ENCODE measurements at places on chromosomes 16 and 17.
A peak's percentile ranks its signal among the peaks of the same experiment; 100 is the strongest.

- no peak for DNase-seq
Measured at GRCh38 chr16:90053902-90054500, 23.1 kb downstream of the PRDM7 start.

- no peak for DNase-seq
Measured at GRCh38 chr16:9318764-9319163, 227.3 kb downstream of the HAPSTR1 start.

DNA sequence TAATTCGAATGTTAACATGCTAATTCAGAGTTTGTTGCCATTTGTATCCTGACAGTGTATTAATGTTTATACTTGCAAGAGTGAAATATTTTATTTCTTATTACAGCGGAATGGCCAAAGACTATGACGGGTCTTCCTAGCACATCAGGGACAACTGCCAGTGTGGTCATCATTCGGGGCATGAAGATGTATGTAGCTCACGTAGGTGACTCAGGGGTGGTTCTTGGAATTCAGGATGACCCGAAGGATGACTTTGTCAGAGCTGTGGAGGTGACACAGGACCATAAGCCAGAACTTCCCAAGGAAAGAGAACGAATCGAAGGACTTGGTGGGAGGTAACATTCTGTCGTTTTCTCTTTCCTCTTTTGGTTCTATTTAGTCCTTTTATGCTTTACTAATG, 23.4 kb downstream of the PPM1D start:
- DNase-seq = no peak

GRCh38 chr17:49545806-49546545, 29.7 kb upstream of the NXPH3 start:
- DNase-seq = no peak

DNA sequence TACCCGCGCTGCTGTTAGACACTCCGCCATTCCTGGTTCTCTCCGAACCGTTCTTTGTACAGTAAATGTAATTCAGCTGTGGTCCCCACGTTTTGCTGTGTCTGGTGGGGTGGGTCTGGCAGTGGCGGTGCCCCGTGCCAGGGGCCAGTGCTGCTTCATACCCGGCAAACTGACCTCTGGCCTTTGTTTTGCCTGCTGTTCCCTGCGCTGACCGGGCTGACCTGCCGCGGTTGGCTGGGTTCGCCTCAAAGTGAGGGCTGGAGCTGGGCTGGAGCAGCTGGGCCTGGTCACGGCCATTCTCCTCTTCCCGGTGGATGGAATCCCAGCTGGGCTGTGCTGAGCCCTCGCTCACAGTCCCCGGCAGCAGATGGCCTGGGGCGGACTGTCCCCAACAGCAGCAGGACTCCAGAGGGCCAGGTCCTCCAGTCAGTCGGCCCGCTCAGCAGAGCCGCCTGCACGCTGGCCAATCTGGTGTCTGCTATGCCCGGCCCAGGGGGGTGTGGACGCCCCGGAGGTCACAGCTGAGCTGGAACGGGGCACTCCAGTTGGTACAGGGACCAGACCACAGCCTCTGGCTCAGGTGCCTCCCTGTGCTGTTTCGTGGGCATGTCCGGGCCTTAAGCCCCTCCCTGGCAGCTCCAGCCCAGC, 1.5 kb upstream of the WFIKKN1 start:
- no peak for DNase-seq

- DNase-seq = peak; percentile 45
Measured at GRCh38 chr17:19410875-19411620, at the start of gene RNF112. Gene RNF112 (plus strand): TSS chr17:19411232. CDS start chr17:19411409, 177 bp downstream.

GRCh38 chr17:40675905-40676304, 10.9 kb upstream of the KRT222 start:
- DNase-seq = no peak

DNA sequence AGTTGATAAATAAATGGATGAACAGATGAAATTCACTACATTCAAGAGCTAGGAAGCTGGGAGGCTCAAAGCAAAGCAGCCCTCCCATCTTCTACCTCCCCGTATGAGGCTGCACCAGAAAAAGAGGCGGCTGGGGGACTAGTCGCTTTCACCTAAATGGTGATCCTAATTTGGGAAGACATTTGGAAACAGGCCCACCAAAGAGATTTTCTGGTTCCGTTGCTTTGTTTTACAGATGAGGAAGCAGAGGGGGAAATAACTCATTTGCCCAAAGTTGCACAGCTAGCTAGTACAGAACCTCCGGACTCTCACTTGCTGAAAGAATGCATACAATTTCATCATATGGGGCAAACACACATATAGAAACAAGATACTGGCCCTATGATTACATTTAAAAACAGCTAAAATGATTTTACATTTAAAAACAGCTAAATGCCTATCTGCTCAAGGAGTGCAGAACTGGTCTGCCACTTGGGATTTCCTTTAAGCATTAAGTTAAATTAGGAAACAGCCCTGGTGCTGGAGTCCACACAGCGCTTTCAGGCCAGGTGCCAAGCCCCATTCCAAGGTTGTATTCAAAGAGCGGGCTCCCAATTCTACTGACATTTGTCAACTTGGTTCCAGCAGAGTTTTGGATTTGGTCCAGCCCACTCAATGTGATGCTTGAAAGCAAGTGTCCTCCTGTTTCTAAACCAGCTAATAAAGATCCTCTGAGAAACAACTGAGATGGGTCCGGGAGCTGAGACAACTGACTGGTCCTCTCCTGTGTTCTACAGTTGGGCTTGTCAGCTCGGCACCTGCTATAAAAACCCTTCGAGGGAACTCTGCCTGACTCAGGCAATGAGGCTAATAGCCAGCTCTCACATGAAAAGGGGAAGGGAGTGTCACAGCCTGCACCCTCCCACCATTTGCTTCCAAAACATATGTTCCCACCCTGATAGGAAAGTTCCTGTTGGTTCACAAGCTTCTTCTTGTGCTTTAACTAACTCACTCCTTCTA, 11.7 kb downstream of the ERN1 start:
- DNase-seq = no peak

- peak; percentile 84 for DNase-seq
Measured at GRCh38 chr16:85569615-85570212, 43.4 kb upstream of the GSE1 start.

- no peak for DNase-seq
Measured at GRCh38 chr17:77405867-77406732, 265.3 kb downstream of the SEC14L1 start.

DNA sequence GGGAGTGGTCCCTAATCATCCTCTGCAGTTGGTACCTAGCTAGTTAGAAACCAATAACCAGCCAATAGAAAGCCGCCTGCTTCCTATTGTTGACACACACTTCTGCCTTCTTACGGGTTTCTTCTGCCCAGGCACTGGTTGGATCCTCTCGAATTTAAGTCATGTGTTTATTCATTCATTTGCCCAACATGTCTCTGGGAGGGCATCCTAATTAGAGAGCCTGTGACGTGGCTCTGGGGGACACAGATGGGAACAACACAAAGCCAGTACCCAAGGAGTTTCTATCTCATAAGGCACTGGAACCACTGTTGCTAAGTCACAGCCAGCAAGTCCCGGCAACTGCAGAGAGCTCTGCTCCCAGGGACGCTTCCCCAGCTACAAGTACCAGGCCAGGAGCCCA, 300.7 kb upstream of the TNRC6C start:
- DNase-seq = no peak

DNA sequence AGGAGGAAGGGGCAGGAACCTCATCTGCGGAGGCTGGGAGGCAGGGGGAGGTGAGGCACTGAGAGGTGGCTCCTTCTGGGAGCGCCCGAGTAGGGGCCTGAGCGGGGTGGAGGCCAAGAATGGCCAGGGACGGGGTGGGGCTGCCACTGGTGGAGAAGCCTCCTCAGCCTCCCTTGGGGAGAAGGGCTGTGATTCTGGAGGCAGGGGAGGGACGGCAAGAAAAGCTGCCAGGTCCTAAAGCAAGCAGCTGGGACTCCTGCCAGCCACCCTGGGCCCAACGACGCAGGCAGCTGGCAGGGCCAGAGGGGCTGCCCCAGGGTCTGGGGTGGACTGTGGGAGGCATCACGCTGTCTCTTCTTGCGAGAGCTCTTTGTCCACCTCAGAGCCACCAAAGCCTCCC, 12.7 kb upstream of the MLKL start:
- no peak for DNase-seq

DNA sequence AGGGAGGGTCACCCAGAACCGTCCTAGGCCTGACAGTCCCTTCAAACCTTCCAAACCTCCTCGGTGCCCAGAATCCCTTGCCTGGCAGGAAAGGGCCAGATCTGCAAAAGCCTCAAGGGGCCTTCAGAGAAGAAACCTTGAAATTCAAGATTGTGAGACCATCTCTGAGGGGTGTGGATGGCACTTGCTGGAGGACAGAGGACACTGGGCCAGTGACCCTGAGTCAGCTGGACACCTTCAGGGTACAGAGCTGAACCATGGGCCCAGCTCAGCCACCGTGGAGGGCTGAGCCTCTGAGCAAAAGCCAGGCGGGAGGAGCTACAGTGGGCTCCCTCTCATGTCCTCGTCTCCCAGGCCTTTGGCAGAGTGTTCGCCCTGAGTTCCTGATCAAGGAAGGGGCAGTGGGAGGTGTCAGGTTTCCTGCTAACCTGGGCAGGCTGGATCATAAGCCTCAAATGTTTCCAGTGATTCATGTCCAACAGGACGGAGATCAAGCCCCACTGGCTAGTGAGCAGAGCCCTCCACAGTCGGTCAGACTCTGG, 3.0 kb downstream of the PDILT start:
- no peak for DNase-seq

GRCh38 chr17:27485125-27485524, 28.9 kb downstream of the KSR1 start:
- DNase-seq = no peak

- DNase-seq = no peak
Measured at GRCh38 chr17:61413661-61414126, 14.1 kb downstream of the TBX2 start.

GRCh38 chr17:71446645-71447437, 674.0 kb upstream of the SOX9 start:
- DNase-seq = no peak

- DNase-seq = peak; percentile 44
Measured at GRCh38 chr17:82384730-82385481, 13.3 kb downstream of the UTS2R start.

DNA sequence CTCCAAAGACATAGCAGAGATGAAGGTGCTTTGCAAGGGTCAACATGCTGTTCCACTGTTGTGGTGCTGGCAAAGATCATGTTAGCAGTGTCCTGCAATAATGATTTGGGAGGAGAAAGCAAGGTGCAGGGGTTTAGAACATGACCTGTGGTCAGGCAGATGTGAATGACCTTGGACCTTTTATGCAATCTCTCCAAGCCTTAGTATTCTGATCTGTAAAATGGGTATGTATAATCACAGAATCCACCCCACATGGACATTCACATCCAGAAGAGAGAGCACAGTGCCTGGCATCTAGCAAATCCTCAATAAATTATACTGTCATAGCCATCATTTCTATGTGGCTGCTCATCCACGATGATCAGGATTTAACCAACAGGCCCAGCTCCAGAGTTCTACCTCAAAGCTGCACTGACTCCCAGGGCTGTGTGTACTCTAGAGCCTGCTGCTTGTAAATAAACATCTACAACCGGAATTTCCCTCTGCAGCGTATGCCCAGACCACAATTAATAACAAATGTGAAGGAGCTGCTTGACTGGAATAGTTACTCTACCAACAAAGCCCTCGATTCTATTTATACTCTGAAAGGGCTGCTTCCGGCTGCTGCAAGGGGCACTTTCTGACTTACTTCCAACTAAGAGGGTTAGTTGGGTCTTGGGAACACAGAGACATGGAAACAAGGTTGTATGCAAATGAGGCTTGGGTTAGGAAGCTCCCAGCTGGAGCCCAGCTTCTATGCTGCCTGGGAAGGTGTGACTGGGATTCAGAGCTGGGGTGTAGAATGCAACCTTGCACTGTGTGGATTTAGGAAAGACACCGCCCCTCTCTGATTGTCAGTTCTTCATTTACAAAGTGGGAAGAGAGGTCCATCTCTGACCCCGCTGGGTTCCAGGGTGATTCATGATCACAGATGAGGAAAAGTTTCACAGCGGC, 265.2 kb downstream of the XYLT1 start:
- DNase-seq = peak; percentile 50

- DNase-seq = no peak
Measured at GRCh38 chr17:3475251-3475685, 529 bp upstream of the ASPA start.

- DNase-seq = no peak
Measured at GRCh38 chr16:54216268-54216667, 70.3 kb downstream of the IRX3 start.

- DNase-seq = no peak
Measured at GRCh38 chr16:31529108-31529936, 1.6 kb downstream of the AHSP start.

DNA sequence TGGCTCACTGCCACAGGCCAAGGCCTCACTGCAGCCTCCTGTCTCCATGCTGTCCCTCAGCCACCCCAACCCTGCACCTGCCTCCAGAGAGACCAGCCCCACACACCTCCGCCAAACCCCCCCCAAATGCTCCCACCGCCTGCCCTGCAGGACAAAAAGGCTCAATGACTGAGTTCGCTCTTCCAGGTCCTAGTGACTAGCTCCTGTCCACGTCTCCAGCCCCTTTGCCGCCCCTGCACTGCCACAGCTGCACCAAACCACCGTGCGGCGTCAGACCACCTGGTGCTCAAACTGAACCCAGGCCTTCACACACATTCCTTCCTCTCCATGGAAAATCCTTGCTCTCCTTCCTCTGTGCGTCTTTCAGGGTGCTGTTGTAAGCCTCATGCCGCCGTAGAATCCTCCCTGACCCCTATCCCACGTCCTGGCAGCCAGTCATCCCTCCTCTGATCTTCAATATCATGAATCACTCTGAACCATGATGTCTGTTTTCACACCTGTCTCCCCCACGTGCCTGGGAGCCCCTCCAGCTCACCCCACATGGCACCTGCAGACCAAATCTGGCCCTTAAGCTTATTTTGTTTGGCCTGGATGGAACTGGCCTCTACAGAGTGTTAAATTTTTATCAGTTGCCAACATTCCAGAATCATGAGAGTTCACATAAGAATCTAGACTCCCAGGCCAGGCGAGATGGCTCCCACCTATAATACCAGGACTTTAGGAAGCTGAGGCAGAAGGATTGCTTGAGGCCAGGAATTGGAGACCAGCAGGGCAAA, 4.3 kb upstream of the GSG1L start:
- peak; percentile 35 for DNase-seq

- no peak for DNase-seq
Measured at GRCh38 chr16:87611456-87611855, 9.1 kb downstream of the JPH3 start.

- DNase-seq = no peak
Measured at GRCh38 chr16:12719972-12720371, 83.7 kb downstream of the CPPED1 start.

GRCh38 chr16:70251629-70252354, at the start of gene EXOSC6:
Gene EXOSC6 (minus strand): TSS chr16:70251940. CDS start chr16:70251900, 40 bp downstream.
- peak; percentile 87 for DNase-seq

- no peak for DNase-seq
Measured at GRCh38 chr17:32792207-32792606, 84.7 kb downstream of the MYO1D start.

GRCh38 chr17:33686171-33686570, 393.1 kb upstream of the ASIC2 start:
- no peak for DNase-seq

DNA sequence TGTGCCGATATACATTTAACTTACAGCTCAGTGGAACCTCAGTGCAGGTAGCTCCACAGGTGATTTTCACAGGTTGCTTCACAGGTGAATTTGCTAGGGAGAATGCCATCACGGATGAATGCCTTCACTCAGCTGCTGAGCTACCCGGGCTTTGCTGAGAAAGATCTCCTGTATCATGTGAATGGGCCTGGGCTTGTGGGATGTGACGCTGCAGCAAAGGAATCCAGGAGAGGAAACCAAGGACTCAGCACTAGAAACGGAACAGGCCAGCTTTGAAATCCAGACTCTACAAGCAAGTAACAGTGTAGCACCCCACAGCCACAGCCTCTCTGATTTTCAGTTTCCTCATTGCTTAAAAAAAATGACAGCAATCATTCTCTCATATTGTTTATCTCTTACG, 271.4 kb upstream of the MAF start:
- no peak for DNase-seq

- DNase-seq = no peak
Measured at GRCh38 chr17:50966163-50966666, 100.1 kb upstream of the TOB1 start.
